LHCN-M2 (cell line): ENCODE measurements at places on chromosomes 5 and 9.

GRCh38 chr5:116371935-116372334 lies 202.7 kb downstream of the SEMA6A start:
- no peak for DNase-seq

GRCh38 chr5:11384441-11385250 lies 519.6 kb downstream of the CTNND2 start:
- DNase-seq = no peak

- DNase-seq = no peak
These were observed 83.0 kb downstream of the APBA1 start for GRCh38 chr9:69589156-69589555.

- no peak for DNase-seq
These were observed 199.4 kb downstream of the ESM1 start for GRCh38 chr5:54785729-54786591.

- no peak for DNase-seq
These were observed 134.3 kb upstream of the CLINT1 start for GRCh38 chr5:157993201-157993600.

- DNase-seq = no peak
These were observed 193.1 kb upstream of the FREM1 start for GRCh38 chr9:15103290-15103689.

DNA sequence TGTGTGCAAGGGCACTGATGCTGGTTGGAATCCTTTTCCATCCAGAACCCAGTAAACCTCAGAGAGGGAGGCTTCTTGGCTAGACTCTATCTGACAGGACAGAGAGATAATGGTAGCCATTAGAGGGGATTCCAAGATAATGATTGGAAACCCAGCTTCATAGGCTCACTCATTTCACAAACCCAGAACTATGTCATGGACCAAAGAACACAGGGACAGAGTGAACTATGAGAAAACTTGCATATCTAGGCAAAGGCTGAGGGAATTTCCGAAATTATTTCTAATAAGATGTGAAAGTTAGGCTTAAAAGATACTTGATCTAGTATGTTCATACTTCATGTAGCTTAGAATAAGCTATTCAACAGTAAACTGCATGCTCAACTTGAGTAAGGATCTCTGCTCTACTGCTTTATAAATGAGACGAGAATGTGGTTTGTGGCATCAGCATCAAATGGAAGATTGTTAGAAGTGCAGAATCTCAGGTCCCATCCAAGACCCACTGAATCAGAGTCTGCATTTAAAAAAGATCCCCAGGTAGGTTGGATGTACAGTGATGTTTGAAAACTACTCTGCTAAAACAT lies 261.4 kb downstream of the DMRT2 start:
- no peak for DNase-seq

GRCh38 chr5:111606194-111606593 lies 93.9 kb upstream of the STARD4 start:
- DNase-seq = no peak

GRCh38 chr5:129768735-129769134 lies 20.8 kb downstream of the MINAR2 start:
- no peak for DNase-seq

DNA sequence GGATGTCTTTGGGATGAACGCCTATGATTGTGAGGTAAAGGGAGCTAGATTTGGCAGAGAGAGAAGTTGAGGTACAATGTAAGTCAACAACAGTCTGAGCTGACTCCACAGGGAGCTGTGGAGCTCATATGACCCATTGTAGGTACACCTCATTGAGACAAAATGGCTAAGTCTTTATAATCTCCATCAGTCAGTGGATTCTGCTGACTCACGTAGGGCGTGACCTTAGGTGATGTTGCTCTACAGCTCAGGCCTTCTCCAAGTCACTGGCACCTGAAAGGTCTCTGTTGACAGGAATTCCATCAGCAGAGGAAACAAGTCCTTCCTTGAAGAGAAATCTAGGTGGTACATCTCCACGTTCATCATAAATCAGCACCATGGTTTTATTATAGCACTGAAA lies 118.2 kb upstream of the PRR16 start:
- no peak for DNase-seq

- DNase-seq = peak; percentile 57
These were observed 208.1 kb downstream of the SNX18 start for GRCh38 chr5:54725391-54726280.

- no peak for DNase-seq
These were observed 1.2 kb downstream of the ZBTB5 start for GRCh38 chr9:37464006-37464405.

GRCh38 chr5:91937121-91937520 lies 554.0 kb upstream of the ARRDC3 start:
- DNase-seq = peak; percentile 12

DNA sequence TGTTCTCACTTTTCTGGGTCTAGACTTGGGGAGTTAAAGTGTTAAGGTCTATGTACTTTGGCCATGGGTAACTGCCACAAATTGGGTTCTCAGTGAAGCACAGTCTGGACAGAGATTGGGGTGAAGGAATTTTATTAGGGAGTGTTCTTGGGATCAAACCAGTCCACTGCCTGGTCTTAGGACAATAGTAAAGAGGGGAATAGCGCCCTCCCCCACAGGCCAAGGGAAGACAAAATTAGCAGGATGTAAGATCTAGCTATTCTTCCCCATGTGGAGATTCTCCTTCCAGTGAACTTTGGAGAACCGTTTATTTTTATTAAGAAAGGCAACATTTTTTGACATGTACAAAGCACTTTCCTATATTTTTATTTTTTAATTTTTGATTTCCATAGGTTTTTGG lies 18.4 kb upstream of the RIC1 start:
- no peak for DNase-seq

DNA sequence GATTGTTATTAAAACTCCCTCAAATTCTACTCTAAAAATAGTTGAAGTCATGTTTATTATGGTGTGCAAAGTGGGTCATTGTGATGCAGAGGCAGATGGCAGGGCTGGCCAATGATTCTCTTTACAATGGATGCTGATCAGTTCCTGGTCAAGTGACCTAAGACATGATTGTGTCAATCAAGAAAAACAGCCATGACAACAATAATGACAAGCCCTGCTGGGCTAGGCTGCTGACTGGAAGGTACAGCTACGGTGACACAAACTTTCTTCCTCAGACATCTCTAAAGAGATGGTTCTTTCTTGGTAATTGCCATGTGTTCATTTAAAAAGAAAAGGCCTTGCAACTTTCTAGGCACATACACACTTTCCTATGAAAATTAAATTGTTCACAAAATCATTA lies 3.6 kb downstream of the SLC24A2 start:
- DNase-seq = no peak

DNA sequence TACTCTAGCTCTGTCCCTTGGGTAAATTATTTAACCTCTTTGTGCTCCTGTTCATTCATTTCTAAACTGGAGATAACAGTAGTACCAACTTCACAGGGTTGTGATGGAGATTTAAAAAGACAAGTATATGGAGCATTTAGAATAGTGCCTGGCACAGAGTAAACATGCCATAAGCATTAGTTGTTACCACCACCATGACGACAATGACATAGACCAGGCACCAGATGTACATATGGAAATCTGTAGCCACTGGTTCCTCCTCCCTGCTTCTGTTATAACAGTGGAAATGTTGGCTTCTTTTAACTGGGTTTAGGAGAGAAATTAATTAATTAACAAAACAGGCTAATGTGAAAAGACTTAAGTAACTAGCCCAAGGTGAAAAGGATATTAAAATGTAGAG lies 217.5 kb downstream of the DENND1A start:
- DNase-seq = no peak

DNA sequence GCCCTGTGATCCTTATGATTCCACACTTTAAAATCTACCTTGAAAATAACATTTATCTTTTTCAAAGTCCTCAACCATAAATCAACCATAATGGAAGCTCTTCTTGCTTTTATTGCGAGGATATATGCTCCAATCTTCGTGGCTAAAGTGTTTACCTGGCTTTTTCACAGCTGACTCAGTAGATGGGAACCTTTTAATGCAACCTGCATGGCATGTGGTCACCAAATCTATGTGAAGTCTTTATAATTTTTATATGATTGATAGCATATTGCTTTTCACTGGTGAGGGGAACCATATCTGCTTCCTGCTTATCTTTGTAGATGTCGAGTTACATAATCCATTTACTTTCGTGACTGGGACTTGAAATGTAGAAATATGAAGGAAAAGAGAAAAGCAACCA lies 47.1 kb upstream of the TLX3 start:
- DNase-seq = no peak

DNA sequence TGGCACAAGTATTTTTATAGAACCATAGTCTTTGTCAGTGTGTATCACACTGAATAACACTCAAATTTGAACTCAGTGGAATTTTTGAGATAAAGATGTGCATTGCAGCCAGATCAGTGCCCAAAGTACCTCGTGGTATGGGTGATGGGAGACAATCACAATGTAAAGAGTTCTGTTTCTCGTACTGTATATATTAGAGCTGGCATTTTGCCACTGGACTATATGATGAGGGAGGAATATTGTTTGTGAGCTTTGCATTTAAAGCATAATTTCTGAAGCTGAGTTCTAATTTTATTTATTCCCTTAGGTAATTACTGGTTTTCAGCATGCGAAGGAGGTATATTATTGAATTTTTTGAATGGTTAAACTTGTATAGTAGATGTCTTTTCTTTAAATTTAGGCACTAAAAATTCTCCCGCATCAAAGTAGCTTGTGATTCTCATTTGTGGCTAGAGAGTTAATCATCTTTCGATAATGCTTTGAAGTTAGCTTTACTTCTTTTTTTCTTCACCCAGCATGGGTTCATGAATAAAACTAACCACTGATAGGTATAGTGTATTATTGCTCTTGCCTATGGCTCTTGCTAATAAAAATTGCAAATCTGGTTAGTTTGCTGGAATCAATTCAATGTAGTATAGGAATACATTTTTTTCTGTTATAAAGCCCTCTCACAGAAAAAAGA lies 43.1 kb downstream of the PAM start:
- no peak for DNase-seq

DNA sequence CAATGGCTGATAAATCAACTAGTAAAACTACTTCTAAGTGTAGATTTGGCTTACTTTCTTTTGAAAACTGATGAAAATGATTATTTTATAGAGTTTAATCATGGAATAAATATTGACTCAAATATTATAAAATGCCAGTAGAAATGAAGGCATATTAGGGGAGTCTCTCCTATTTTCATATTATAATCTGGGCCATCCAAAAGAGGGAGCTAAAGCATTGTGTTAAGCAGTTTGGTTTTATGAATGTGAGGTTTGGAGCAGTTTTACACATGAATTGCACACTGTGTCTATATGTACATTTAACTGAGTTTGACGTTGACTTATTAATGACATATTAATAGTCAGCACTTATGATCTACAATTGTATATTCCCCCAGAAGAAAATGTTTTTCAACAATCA lies 17.4 kb downstream of the CDH9 start:
- peak; percentile 55 for DNase-seq

GRCh38 chr9:84748112-84748511 lies 78.6 kb downstream of the NTRK2 start:
- DNase-seq = no peak

GRCh38 chr9:93182572-93182971 lies 1.4 kb upstream of the WNK2 start:
- no peak for DNase-seq

- no peak for DNase-seq
These were observed 20.2 kb upstream of the POMT1 start for GRCh38 chr9:131482343-131483006.

DNA sequence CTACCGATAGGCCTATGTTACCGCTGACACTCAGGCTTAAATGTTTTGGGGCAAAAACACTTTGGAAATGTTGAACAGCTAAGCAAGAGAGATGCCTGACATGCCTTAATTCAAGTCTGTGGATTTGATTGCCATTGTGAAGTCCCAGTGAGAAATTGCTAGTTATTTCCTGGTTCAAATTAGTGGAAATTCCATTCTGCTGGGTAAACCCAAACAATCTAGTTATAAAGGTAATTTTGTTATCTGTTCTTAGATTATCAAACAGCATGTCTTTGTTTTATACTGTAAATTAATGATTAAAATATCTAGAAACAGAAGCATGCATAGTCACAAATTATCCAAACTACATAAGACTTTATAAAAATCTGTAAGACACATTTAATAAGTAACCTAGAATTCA lies 96.6 kb downstream of the PJA2 start:
- DNase-seq = no peak

DNA sequence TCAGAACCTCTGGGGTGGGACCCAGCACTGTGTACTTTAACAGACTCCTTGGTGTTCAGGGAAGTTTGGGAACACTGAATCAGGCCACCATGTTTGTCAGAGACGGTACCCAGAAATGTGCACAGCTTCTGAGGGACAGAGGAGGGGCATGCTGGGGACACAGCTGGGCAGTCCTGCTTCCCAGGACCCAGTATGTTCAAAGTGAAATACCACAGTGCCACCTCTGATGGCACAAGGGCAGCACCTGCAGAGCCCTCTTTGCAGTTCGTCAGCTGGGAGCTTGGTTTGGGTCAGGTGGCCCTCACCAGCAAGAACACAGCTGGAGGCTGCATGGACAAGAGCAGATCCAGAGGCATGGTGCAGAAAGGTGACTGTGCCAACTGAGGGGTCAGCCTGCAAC lies 51.2 kb downstream of the NDST1 start:
- no peak for DNase-seq

DNA sequence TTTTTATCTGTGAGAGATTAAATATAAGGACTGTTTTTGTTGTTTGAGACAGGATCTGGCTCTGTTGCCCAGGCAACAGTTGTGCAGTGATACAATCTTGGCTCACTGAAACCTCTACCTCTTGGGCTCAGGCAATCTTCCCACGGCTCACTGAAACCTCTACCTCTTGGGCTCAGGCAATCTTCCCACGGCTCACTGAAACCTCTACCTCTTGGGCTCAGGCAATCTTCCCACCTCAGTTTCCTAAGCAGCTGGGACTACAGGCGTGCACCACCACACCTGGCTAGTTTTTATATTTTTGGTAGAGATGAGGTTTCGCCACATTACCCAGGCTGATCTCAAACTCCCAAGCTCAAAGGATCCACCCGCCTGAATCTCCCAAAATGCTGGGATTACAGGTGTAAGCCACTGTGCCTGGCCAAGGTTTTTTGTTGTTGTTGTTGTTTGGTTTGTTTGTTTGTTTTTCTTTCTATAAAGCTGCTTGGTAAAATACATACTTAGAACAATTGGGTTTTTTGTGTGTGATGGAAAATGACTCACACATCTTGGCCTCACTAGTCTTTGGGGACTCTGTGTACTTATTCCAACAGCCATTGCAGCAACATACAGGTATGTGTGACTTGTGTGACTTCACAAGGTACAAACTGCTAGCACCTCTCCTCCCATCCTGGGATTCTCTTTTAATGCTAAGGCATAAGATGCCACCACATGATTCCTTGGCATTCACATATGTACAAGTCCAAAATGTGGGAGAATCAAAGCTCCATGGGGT lies 36.5 kb upstream of the RASA1 start:
- peak; percentile 29 for DNase-seq
